Activated CD4-positive, alpha-beta T cell treated with anti-CD3 and anti-CD28 coated beads for 36 hours (primary cell): ENCODE measurements at places on chromosomes 5 and 9. TPM values are rescaled to one million over a fixed set of nuclear protein-coding genes. Genes with fewer than 3 reads are reported as not detected.
A peak's percentile ranks its signal among the peaks of the same experiment; 100 is the strongest.

The CCDC192 gene
- total RNA-seq: not detected

DNA sequence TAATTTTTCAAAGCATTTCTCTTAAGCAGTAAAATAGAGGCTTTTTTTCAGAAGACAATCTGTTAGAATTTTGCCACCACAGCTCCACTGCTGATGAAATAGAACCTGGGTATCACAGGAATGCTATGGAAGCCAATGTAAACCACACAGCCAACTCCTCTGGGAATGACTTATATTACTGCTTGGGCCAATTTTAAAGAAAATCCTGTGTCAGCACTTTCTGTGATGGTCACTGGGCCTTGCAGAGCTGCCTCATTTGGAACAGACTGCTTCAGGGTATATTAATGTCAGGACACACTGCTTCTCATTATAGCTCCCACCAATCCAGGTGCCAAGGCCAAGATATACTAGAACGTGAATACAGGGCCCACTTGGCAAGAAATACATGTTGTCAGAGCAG lies 144.1 kb upstream of the ACTBL2 start:
- H3K4me1 ChIP-seq: no peaks in the 10 kb centered on the region
- H3K27me3 ChIP-seq: peaks cover 2% of the 10 kb centered on the region
- no peak for DNase-seq
- H3K36me3 ChIP-seq: no peaks in the 10 kb centered on the region
- H3K4me3 ChIP-seq: no peak overlapping the region
- no peak overlapping the region for H3K27ac ChIP-seq

DNA sequence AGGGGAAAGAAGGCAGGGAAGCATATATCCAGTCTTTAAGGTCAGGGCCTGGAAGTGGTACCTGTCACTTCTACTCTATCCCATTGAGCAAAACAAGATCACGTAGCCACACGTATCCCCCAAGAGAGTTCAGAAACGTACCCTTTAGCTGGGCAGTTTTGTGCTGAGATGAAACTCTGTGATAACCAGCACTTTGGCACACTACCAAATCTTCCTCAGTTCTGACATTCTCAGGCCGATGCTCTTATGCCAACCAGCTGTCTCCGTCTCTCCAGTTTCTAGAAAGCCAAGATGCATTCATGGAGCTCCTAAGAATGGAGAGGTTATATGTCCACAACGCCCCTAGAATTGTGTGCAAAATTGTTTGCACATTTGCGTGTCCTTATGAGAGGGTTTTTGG lies 176.6 kb upstream of the MSX2 start:
- DNase-seq: no peak
- no peak overlapping the region for H3K4me3 ChIP-seq
- no peaks in the 10 kb centered on the region for H3K36me3 ChIP-seq
- no peaks in the 10 kb centered on the region for H3K27me3 ChIP-seq
- no peak overlapping the region for H3K27ac ChIP-seq

DNA sequence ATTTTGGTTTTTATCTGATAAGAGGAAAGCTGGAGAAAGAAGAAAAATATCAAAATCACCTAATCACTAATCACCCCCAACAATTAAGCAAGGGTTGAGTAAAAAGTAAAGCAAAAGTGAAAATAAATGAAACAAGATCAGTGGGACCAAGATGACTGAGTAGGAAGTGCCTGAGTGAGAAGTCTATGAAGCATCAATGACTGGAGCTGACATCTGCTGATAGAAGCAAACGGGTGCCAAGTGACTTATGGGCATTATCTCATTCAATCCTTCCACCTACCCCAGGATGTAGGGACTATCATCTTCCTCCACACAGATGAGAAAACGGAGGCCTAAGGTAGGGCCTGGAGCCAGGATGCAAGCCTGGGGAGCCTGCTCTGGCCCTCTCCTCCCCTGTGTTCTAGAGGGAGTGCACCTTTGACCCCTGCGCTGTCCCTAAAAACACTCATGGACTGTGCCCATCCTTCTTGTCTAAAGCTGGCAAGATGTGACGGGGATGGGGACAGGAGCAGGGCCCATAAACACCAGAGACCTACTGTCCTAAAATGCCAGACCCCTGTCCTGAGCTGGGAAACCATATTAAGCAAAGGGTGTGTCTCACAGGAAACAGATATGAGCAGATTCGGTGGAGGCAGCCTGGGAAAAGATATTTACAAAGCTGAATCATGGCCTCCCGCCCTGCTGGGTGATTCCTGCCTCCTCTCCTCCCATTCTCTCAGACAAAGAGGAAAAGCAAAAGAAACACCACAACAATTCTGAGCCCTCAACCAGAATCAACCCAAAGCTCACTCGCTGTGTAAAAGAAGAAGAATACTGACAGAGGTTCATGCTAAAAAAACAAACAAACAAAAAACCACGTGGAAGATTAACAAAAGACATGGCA lies 116.0 kb downstream of the AUH start:
- no peaks in the 10 kb centered on the region for H3K27me3 ChIP-seq
- peak overlapping the region; percentile 86 for H3K27ac ChIP-seq

GRCh38 chr5:124044613-124045012 lies 532.6 kb downstream of the CSNK1G3 start:
- no peaks in the 10 kb centered on the region for H3K36me3 ChIP-seq
- no peak overlapping the region for H3K27ac ChIP-seq

The FGF1 gene
- not detected for total RNA-seq

DNA sequence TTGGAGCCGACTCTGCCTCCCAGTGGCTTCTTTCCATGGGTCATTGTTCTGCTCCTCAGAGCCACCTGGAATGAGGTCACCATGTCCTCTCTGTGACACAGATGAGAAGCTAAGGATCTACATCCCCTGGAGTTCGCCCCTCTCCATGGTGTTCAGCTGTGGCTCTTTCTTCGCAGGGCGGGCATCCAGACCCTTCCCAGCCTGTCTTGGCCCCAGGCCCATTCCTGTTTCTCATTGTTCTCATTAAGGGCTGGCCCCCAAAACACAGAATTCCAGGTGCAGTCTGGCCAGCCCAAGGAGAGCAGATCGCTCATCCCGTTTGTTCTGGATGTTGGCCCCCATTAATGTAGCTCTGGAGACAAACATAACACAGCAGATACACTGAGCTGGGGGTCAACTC lies 66.4 kb upstream of the COL15A1 start:
- no peak for DNase-seq
- no peaks in the 10 kb centered on the region for H3K36me3 ChIP-seq
- peaks cover 9% of the 10 kb centered on the region for H3K27me3 ChIP-seq
- H3K4me3 ChIP-seq: no peak overlapping the region

The ECSCR gene
- 0.83 TPM for total RNA-seq

The OCLN gene
- total RNA-seq: 0.57 TPM

DNA sequence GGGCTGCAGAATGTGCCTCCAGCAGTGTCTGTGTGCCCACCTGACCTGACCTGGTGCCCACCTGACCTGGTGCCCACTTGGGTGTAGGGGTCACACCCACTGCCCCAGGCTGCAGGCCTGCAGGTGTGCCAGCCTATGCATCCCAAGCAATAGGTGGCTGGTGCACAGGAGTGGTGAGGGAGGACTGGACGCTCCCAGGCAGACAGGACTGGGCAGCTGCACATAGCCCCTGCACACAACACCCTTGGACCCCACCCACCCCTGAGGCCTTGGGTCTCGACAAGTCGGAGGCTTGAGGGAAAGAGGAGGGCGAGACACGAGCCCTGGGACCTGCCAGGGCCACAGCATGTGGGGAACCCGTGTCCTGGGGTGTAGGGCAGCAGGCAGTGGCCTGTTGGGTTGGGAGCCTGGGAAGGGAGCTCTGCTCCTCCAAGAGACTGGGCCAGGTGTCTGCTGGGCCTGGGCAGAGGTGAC lies 10.8 kb upstream of the NRARP start:
- H3K27me3 ChIP-seq: peaks cover 2% of the 10 kb centered on the region
- DNase-seq: no peak
- H3K4me3 ChIP-seq: no peak overlapping the region
- no peaks in the 10 kb centered on the region for H3K36me3 ChIP-seq

DNA sequence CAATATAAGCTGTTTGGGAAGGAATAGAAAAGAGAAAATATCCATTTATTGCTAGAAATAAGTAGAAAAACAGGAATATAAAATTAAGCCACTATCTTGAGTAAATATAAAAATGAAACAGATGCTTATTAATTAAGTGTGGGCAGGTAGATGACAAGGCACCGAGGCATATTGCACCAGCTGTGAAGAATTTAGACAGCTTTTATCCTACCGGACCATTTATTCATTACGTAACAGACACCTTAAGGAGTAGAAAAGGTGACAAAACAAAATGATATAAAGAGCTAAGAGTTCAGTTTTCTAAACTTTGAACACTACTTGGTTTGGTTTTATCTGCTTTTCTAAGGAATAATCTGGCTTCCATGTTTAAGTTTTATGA lies 404.1 kb downstream of the PTPRD start:
- no peak for DNase-seq
- H3K4me1 ChIP-seq: no peaks in the 10 kb centered on the region
- no peaks in the 10 kb centered on the region for H3K27me3 ChIP-seq
- H3K36me3 ChIP-seq: no peaks in the 10 kb centered on the region
- no peak overlapping the region for H3K27ac ChIP-seq

GRCh38 chr9:81052846-81053245 lies 636.5 kb downstream of the TLE1 start:
- DNase-seq: no peak
- H3K4me1 ChIP-seq: no peaks in the 10 kb centered on the region
- no peak overlapping the region for H3K4me3 ChIP-seq
- H3K27ac ChIP-seq: no peak overlapping the region
- H3K36me3 ChIP-seq: no peaks in the 10 kb centered on the region
- H3K27me3 ChIP-seq: peaks cover 2% of the 10 kb centered on the region

DNA sequence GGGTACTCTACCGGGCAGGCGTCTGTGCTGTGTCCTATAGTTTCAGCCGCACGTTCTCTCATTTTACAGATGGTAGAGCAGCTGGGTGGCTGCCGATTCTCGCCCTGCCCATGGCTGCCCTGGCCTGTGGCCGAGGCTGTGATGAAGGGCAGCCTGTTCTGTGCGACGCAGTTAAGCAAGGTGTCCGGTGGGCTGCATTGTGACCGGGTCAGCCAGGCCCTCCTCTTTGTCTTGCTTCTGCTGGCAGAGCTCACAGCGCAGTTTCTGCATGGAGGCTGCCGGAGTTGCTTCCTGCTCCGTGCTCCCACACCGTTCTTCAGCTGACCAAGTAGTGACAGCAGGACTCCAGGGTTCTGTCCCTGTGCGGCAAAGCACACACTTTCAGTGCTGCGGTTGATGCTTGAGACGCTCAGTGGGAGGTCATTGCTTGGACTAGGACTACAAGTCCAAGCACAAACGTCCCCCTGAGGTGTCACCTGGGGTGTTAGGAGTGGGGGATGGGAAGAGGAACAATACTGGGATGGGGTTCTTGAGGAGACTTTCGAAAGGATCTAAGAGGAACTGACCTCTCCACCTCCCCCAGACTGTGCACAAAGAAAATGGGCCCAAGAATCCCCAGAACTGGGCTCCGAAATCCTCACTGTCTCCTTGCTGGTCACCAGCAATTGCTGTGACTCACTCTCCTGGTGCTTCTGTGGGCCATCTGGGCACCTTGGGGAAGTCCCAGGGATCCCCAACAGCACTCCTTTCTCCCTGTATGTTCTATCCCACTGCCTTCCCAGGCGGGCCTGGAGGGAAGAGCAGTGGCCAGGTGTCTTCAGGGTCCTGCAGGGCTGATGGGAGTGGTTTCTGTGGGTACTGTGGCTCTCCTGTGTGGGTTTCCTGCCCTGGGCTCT lies 58.2 kb downstream of the GADD45G start:
- peaks cover 5% of the 10 kb centered on the region for H3K4me1 ChIP-seq
- no peaks in the 10 kb centered on the region for H3K36me3 ChIP-seq
- H3K27ac ChIP-seq: no peak overlapping the region
- no peak overlapping the region for H3K4me3 ChIP-seq
- no peak for DNase-seq
- no peaks in the 10 kb centered on the region for H3K27me3 ChIP-seq

The SPINK4 gene
- not detected for total RNA-seq

DNA sequence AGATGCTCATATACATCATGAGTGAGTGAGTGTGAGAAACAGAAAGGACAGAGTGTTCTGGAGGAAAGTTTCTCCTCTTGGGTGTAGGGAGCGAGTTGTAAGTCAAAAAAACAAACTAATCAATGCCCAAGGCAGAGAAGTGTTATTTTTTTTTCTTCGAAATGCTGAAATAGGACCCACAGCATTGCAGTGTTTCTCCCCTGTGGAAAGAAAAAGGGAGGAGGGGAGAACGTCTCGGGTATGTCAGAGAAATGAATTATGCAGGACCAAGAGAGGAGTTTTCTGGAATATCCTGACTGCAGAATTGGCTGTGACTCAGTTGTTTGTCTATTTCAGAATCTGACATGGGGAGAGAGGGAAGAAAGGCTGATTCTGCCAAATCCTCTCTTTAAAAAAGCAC lies 337.9 kb upstream of the RFX3 start:
- no peak for DNase-seq
- no peak overlapping the region for H3K4me3 ChIP-seq
- H3K27me3 ChIP-seq: peaks cover 28% of the 10 kb centered on the region
- H3K36me3 ChIP-seq: no peaks in the 10 kb centered on the region
- peaks cover 17% of the 10 kb centered on the region for H3K4me1 ChIP-seq
- no peak overlapping the region for H3K27ac ChIP-seq

DNA sequence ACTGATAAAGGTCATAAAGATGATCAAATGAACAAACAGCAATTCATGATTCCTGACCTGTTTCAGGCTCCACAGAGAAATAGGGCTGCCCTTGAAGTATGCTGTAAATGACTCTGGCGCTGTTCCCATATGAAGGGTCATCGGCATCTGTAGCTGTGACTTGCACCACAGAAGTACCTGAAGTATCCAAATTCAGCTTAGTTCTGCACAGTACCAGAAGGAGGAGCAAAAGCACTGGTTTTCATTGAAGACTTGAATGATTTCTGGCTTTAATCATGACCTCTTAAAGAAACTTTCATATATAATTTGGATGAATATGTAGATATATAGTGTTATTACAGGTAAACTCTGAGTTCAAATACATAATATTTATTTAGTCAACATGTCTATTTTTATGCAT lies 109.1 kb downstream of the CDH10 start:
- no peaks in the 10 kb centered on the region for H3K4me1 ChIP-seq
- H3K36me3 ChIP-seq: no peaks in the 10 kb centered on the region
- H3K27me3 ChIP-seq: no peaks in the 10 kb centered on the region
- no peak for DNase-seq
- H3K27ac ChIP-seq: no peak overlapping the region

DNA sequence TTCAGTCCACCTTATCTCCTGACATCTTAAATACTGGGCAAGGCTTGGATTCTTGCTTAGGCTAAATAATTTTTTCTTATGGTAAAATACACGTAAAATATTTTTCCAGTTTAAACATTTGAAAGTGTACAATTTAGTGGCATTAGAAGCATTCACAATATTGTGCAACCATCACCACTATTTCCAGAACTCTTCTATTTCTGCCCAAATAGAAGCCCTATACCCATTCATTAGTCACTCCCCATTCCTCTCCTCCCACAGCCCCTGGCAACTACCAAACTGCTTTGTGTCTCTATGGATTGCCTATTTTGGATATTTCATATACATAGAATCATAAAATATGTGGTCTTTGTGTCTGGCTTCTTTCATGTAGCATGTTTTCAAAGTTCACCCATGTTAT lies 57.6 kb downstream of the IL31RA start:
- H3K4me3 ChIP-seq: no peak overlapping the region
- H3K36me3 ChIP-seq: no peaks in the 10 kb centered on the region
- no peak overlapping the region for H3K27ac ChIP-seq

GRCh38 chr9:110969971-110970386 lies 68.3 kb downstream of the LPAR1 start:
- no peaks in the 10 kb centered on the region for H3K4me1 ChIP-seq
- DNase-seq: no peak
- H3K27ac ChIP-seq: no peak overlapping the region
- no peaks in the 10 kb centered on the region for H3K27me3 ChIP-seq
- H3K36me3 ChIP-seq: no peaks in the 10 kb centered on the region
- H3K4me3 ChIP-seq: no peak overlapping the region

The TMEM174 gene
- total RNA-seq: not detected
